ENCODE measurements at places on chromosomes 12 and 14.

DNA sequence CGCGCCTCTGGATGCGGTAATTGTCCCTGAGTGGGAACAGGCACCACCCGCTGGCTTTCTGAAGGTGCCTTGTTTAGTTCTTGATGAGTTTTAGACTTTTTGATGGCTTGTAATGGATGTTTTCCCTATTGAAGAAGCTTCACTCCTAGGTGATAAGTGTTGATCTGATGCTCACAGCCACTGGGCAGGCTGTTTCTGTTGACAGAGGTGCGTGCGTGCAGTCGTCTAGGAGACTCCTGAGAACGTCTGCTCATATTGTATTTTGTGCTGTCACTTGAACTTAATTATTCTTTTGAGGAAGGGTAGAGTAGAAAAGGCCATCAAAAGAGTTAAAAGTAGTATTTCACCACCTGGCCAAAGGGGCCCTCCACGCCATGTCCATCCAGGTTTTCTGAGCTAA lies 70.5 kb downstream of the EP400 start:
- DNase-seq = no peak

- no peak for DNase-seq
These were observed 51.9 kb downstream of the KCNK10 start for GRCh38 chr14:88271205-88271604.

GRCh38 chr12:7289743-7290142 lies 14.1 kb upstream of the ACSM4 start:
- DNase-seq = no peak

GRCh38 chr12:92466391-92467305 lies 236.1 kb upstream of the PLEKHG7 start:
- DNase-seq = no peak

GRCh38 chr14:79175671-79176070 lies 1005.5 kb downstream of the NRXN3 start:
- DNase-seq = no peak

DNA sequence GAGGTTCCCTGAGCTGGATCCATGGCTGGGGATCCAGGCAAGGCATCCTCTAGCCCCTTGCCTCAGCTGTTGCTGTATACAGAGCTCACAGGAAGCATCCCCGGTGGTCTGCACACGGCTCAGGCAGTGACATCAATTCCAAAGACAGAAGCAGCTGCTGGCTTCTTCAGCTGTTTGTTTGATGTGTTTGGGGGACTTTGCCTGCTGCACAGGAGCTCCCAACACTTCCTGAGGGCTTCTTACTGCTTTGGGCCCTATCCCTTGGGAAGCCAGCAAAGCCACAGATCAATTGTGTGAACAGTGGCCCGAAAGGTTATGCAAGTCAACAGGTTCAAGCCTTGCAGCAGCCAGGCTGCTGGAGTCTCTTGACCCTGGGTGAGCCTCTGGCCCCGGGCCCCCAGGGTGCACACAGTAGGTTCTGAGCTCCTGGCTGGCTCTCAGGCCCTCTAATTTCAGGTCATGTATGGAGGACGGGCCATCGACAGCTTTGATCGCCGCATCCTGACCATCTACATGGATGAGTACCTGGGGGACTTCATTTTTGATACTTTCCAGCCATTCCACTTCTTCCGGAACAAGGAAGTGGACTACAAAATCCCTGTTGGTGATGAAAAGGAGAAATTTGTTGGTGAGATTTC lies 42.6 kb downstream of the CCDC92 start:
- DNase-seq = no peak

DNA sequence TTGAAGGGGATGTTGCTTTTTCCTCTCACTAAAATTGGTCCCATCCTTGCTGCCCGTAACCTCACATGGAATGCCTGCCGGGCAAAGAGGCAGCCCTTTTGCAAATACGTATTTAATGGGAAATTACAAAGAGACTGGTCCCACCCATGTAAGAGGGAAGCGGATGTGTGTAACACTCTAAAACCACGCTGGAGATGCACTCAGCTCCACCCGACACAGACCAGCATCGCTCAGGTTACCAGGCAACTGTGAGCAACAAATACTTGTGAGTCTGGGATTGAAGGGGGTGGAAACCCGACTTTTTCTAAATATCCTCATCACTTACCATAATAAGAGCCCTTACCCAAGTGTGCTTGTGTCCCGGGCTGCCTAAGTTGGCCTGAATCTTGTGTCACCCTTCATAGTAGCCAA lies 47.7 kb downstream of the ELK3 start:
- DNase-seq = peak; percentile 82

- no peak for DNase-seq
These were observed 119.6 kb downstream of the SYNE2 start for GRCh38 chr14:63972323-63972932.

GRCh38 chr12:84604551-84604950 lies 308.0 kb downstream of the SLC6A15 start:
- no peak for DNase-seq

- no peak for DNase-seq
These were observed 6.2 kb upstream of the SYCP3 start for GRCh38 chr12:101745481-101745880.

DNA sequence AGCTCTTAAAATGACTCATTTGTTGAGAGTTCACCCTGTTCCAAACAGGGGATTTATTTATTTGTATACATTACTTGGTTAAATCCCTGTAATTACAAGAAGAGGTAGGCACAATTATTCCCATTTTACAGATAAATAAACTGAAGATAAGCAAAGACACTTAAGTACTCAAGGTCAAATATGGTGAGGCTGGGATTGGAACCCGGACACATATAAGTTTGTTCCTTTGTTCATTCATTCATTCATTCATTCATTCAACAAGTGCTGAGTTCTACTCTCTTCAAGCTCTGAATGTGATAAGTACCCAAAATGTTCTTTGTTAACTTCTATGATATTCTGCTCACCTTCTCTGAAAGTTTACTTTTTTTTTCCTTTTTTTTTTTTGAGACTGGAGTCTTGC lies 2.4 kb upstream of the TRIM9 start:
- DNase-seq = no peak

DNA sequence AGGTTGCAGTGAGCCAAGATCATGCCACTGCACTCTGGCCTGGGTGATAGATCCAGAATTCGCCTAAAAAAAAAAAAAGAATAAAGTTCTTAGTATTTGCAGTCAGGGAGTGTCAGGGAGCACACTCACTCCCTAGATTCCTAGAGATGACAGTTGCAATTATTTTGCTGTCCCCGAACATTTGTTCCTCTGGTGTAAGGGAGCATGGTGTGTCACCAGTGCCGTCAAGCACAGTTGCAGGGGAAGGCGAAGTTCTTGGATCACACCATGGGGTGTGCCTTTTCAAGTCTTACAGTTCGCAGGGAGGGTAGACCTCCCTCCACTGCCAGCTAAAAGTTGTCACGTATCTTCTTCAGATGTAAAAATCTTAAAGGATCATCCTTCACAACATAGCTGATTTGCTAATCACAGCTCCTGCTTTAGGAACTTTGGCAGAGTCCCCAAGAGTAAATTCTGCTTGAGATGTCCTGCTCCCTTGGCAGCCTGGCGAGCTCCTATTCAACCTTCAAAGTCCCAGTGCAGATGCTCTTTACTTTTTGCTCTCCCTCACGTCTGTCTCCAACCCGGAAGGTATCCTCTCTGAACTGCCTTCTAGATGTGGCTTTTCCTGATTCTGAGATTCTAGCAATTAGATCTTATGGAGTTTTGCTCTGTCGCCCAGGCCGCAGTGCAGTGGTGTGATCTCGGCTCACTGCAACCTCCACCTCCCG lies 11.3 kb downstream of the ACACB start:
- no peak for DNase-seq

GRCh38 chr12:92571844-92572543 lies 130.8 kb upstream of the PLEKHG7 start:
- no peak for DNase-seq

DNA sequence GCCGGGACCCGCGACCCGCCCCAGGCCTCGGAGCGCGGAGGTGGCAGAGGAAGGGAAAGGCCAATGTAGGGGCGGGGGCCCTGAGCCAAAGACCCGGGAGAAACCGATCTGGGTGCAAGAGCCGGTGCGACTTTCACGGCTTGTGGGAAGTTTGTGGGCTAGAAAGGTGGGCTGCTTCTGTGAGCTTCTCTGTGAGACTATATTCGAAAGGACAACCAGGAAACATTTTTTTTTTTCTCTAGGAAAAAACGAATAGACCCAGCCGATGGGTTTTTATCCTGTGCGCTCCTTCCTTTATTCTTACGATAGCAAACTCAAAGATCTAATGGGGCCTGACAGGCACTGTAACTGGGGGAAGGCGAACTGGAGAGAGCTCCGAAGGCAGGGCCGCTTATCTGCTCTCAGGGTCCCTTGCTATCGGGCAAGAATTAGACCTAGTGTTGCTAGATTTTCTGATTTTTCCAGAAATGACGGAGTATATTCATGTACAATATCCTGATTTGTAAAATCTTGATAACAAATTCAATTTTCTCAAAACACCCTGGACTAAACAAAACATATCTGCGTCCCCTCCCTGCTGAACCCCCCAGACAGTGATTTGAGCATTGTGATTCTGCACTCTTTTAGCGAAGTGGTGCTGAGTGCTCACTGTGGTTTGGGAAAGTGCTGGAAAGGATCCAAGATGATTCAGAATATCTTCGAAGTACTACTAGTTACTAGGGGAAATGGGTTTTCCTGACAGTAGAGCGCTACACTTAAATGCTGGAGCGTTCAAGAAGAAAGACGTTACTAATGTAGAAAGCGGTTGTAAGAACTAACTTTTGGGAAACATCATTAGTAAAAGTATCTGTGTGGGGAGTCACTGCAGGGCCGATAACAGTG lies 563 bp upstream of the STXBP6 start:
- no peak for DNase-seq

GRCh38 chr12:19630536-19630935 lies 191.2 kb downstream of the AEBP2 start:
- DNase-seq = no peak

- DNase-seq = no peak
These were observed 717.3 kb downstream of the TRHDE start for GRCh38 chr12:72989458-72989947.

GRCh38 chr14:36580856-36581831 lies 1.3 kb downstream of the NKX2-8 start:
- DNase-seq = no peak

DNA sequence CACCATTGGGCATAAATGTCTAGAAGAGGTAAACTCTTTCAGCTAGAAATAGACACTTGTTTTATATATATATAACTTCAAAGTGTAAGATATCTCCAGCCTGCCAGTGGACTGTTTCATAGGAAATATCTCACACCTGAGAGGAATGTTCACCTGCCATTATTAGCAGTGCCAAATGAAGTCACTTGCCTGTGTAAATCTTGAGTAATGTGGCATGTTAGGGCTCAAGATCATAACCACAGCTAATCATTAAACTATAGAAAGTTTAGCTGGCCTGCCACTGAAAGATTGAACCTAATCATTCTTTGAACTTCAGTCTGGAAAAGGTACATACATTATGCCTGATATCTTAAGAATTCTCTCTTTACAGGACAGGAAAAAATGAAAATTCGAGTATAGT lies 25.5 kb upstream of the KCNJ8 start:
- no peak for DNase-seq

DNA sequence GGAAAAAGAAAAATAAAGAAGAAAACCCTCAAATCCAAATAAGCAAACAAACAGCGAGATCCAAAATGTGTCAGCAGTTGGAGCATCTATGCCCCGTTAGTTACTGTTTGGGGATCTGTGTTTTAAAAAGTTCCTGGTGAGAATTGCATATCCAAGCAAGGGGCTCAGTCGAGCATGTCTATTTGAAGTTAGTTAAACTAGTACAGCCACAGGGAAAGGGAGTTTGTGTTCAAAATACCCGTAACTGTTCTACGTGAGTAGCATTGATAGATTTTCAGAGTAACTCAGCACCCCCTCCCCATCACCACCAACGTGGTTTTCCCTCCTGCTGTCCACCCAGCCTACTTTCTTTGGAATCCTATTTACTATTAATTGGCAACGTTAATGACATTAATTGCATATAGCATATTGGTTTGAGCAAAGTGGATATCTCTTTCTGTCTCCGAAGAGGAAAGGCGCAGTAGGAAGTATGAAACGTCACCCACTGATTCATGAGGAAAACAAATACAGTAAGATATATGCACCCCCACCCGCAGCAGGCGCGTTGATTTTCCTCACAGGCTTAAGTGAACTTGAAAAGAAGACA lies 1.5 kb downstream of the NPAS3 start:
- no peak for DNase-seq

GRCh38 chr12:124856132-124856841 lies 7.4 kb downstream of the SCARB1 start:
- peak; percentile 34 for DNase-seq

- DNase-seq = no peak
These were observed 5.2 kb downstream of the ARHGAP9 start for GRCh38 chr12:57474430-57474829.

DNA sequence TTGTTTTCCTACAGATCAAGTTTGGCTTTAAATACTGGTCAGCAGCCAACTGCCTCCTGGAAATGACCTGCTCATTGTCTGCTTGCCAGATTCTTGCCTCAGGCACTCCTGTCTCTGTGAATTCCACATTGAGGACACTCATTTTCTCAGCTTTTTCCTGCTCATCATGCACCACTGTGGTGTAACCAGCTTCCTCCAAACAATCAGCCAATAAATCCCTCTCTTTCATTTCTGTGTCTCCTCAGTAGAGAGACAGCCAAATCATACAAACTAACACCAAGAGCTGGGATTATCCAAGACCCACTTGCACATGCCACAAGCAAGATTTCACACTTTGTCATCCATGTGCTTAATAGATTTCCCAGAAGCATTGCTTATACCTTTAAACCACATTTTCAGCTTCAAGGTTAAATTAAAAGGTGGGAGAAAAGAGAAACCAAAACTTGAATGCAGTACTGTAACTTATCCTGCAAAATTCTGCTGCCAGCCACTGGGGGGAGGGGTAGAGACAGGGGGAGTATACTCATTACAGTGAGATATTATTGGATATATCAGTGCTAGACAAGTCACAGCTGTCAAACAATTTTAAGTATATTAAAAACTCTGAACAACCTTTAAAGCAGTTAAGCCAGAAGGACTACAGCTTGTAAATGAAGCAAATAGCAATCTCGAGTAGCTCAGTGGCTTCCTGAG lies 105.0 kb downstream of the PPP2R5E start:
- DNase-seq = no peak

DNA sequence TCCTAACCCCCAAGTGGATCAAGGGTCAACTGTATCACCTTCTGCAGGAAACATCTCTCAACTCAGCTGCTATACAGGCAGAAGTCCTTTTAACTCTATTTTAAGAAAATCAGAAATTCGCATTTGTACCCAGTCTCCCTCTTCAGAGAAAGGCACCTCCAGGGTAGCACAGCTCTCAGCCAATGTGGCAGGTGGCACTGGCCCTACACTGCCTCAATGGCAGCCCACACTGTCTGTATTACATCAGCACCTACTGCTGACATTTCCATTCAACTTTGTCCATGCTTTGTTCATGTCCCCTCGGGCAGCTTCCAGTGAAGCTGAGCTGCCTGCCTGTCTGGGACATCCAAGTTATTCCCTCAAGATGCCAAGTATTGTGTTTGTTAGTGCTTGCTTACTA lies 8.8 kb downstream of the SPTSSA start:
- no peak for DNase-seq

DNA sequence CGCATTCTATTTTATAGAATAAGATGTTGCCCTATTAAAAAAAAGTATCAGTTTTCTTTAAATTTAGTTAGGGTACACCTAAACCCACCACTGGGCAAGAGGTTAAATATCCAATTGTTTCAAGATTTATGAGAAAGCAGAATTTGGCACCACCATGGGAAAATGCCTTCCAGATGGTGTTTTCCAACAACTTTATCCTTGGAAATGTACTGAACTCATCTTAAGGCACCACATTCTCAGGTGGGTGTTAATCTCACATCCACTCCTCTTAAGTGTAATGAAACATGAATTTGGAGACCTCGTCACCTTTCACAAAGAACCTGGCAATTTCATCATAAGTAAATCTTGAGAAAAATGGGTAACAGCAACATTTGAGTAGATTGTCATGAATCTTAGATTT lies 13.1 kb downstream of the CBX5 start:
- no peak for DNase-seq

Measured in CD8-positive, alpha-beta memory T cell (primary cell).